ENCODE measurements at places on chromosomes 13 and 19.
A peak's percentile ranks its signal among the peaks of the same experiment; 100 is the strongest.

DNA sequence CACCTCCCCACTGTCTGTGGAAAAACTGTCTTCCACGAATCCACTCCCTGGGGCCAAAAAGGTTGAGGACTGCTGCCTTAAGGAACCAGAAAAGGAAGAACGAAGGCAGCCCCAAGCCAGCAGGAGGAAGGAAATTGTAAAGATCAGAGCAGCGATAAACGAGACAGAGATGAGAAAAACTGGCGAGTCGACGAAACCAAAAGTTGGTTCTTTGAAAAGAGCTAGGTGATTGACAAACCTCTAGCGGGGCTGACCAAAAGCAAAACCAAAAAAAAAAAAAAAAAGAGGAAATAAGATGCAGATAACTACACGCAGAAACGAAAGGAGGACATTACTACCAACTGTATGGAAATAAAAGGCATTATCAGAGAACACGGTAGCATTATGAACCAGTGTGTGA, 76.9 kb downstream of the GADD45B start:
- DNase-seq: peak; percentile 36

GRCh38 chr19:2602391-2603181, 99.9 kb downstream of the GNG7 start:
- DNase-seq: peak; percentile 88

DNA sequence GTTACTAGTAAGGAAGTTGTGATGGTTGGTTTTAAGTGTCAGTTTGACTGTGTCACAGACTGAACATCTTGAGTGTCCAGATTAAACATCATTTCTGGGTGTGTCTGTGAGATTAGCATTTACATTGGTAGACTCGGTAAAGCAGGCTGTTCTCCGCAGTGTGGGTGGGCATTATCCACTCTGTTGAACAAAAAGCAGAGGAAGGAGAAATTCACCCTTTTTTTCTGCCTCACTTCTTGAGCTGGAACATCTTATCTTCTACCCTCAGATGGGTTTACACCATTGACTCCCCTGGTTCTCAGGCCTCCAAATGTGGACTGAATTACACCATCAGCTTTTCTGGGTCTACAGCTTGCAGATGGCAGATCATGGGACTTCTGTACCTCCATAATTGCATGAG, 63.7 kb upstream of the ZDHHC20 start:
- no peak for DNase-seq

DNA sequence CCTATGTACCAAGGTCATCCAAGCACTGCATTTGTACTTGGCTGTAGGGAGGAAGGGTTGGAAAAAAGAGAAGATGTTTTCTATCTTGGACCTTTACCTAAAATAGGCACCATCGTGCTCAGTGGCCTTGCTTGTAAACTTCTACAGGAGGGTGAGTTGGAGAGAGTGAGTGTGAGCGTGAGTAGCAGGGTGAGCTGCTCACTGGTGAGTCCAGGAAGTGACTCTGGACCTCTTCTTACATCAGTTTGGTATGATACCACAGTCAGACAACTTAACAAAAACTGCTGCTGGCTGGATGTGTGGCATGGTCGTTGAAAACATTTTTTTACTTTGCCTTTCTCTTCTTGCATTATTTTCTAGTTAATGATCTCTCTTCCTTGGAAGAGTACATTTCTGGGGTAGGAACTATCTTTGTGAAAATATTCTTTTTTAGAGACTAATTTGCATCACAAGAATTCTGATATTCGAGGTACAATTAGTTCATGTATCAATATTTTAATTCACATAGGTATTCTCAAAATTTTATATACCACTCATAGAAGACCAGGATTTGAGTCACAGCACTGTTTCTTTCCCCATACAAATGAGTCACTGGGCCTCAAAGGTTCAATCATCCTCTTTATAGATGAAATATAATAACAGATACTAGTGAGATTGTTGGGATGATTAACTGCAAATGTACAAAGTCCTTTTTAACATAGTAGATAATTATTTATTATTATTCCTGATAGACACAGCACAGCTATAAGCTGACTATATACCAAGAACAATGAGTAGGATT, 651 bp downstream of the SERPINE3 start:
- DNase-seq: no peak

DNA sequence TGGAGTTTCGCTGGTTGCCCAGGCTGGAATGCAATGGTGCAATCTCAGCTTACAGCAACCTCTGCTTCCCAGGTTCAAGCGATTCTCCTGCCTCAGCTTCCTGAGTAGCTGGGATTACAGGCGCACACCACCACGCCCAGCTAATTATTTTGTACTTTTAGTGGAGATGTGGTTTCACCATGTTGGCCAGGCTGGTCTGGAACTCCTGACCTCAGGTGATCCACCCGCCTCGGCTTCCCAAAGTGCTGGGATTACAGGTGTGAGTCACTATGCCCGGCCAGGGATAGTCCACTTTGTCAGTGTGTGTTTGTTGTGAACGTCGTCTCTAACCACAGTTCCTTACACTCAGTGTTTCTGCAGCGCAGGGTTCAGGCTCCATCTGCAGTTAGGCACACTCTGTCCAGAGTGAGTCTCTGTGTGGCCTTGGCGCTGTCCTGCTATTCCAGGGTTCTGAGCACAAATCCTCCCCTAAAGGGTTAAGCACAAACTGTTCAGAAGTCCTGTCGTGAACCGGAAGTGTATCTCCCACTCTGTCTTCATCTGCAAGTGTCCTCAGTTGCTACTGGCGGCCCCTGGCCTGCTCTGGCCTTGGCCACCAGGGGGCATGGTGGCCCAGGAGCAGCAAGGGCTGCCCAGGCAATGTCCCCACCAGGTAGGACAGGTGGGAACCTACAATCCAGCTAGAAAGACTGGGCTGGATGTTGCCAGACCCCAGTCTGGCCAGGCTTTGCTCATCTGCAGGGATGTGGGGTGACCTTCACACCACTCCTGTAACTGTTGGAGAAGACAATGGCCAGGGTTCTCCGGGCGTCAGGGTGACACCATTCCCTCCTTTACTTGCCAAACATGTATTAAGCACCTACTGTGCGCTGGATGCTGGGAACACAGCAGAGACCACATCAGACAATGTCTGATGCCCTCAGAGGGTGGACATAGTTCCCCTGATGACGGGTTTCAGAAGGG, 38.8 kb upstream of the GATAD2A start:
- peak; percentile 87 for DNase-seq

DNA sequence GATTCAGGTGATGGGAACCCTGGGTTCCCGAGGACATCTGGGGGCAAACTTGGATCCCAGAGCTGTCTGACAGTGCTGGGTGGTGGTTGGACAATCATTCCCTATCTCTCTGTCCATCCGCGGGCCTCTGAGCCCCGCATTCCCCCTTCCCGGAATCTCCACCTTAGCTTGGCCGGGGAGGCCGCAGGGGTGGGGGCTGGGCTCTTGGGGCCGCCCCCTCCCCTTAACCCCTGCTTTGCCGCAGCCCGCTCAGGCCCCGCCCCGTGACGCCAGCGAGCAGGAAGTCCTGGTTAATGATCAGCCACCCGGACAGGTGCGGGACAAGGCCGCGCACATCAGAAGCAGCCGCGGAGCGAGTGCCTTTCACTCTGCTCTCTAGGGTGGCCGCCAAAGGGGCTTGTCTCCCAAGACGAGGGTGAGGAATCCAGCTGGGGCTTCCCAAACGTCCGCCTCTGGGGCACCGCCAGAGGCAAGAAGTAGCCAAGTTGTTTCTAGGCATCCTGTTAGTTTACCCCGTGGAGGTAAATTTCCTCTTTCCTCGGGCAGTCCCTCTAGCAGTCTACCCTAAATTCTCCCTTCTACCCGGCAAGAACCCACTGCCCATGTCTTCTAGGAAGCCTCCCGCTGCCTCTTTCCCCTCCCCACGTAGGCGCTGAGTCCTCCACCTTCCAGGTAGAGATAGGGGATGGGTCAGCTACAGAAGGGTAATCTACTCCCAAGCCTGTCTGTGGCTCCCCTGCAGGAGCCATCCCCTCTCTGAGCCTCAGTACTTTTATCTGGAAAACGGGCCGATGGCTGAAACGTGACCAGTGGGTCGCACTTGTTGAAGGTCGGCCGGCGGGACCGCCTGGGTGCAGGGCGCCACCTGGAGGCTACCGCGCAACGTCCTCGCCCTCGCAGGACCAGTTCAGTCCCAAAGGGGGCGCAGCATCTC, 3.0 kb downstream of the IRF2BP1 start:
- DNase-seq: peak; percentile 66

DNA sequence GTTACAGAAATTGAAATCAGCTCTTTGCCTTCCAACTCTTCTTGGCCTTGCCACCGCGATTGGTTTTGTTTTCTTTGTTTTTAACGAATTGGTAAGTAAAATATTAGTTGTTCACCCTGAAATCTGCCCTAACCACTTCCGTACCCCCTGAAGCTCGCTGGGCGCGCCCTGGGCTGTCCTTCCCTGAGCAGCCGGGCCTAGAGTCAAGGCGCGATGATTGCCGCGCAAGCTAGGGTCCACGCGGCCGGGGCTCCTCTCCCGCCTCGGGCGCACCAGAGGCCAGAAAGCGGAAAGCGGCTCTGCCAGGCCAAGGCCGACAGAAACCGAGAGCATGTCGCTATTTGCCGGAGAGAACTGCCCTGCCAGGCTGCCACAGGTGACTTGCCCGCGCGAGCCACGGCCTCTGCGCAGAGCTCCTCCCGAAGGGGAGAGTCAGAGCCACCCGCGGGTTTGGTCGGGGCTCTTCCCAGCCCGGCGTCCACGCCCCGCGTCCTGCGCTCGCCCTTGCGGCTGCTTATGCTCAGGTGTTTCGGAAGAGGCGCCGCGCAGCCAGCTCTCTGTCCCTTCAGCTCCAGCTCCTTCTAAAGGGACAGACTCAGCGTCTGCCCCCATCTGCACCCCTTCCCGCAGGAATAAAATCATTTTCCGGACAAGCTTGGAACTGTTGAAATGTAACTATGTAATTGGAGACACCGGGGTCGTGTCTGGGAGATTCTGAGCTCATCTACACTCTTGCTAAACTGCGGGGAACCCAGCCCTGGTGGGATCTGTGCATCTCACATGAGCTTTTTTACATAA, 6.6 kb upstream of the CDX2 start:
- no peak for DNase-seq

DNA sequence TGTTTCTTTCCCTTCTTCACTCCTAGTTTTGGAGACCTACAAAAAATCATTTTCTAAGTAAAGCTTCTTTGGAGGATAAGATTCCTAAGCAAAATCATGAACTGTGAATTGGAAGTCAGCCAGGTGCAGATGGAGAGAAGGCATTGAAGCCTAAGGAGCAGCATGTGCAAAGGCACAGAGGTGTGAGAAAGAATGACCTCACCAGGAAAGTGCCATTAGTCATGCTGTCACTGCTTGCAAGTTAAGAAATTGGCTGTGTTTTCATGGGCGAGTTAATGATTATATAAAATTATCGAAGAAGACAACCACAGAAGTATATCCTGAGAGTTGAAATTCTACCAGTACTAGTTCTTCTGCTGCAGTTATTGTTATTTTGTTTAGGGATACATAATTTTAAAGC, 80.3 kb upstream of the KLHL1 start:
- DNase-seq: no peak

DNA sequence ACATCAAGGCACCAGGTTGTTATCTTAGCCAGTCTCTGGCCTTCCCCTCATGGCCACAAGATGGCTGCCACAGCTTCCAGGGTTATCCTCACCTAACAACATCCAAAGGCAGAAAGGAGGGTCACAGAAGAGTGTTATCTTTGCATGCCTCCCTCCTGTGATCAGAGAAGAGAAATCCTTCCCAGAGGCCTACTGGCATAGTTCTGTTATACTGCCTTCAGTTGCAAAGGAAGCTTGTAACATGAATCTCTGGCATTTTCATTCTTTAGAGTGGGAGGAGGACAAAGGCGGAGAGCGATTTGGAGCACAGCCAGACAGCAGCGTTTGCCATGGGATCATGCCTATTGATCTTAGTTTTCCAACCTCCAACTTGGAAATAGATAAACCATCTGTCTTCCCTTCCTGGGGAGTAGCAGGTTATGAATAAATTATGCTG, 135.7 kb downstream of the DNAJC15 start:
- no peak for DNase-seq

DNA sequence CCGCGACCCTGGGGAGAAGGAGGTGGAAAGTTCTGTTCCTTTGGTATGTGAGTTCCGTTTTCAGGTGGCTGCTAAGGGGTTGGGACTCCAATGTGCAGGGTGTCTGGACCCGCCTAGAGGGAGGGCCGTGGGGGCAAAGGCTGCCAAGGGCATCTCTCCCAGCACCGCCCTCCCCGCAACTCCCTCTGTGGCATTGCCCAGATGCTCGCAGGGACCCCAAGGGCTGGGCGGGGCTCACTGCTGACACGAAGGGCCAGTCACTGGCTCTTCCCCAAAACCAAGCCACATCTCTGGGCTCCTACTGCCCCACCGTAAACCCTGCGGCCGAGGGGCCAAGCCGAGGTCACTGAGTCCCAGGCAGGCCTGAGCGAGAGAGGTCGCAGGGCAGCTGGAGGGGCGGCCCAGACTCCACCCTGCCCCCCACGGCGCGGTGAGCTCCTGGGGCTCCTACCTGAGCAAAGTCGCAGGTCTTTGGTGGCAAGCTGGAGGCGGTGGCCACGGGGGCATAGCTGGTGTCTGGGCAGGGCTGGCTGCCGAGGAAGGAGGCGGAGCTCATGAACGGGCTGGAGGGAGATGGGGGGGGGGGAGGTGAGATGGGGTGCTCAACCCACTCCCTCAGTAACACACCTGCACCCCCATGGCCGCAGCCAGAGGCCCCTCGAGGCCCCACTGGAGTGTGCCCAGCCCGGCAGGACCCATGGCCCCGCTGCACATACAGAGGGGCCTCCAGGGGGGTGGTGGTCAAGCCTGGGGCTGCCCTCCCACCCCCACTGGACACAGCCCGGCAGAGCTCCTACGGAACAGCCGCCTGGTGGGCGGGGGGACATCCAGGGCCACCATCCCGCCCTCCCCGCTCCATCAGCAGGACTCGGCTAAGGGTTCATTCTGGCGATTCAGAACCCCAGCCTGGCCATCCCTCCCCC, 26.9 kb downstream of the SBNO2 start:
- DNase-seq: no peak

- no peak for DNase-seq
Measured at GRCh38 chr19:51462681-51463080, 4.4 kb upstream of the SIGLEC8 start.

GRCh38 chr19:42658076-42658475, 63.4 kb upstream of the CEACAM8 start:
- DNase-seq: no peak

Measured in cerebellar cortex (tissue), 1 donor.